ENCODE measurements at places on chromosomes 4 and X.
A peak's percentile ranks its signal among the peaks of the same experiment; 100 is the strongest.

DNA sequence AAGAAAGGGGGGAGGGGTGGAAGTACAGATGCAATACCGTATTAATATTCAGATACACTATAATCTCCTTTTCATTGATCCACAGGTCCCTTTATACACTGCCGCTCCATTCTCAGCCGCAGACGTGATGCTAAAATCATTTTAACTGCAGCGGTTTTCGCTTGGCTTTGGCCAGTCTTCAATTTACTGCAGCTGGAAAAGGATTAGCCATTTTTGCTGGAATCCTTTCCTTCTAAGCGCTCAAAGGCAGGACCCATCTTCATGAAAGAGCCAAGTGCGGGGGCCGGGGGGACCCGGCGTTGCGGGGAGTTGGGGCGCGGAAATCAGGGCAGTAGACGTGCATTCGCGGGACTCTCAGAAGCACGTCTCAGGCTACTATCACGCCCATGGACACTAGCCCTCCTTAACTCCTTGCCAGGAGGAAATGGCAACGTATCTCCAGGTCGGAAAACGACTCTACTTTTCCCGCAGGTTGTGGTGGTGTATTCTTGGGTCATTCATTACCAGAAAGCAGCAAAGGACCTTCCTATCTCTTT, 1.7 kb upstream of the PCDH10 start:
- peak; percentile 16 for DNase-seq

DNA sequence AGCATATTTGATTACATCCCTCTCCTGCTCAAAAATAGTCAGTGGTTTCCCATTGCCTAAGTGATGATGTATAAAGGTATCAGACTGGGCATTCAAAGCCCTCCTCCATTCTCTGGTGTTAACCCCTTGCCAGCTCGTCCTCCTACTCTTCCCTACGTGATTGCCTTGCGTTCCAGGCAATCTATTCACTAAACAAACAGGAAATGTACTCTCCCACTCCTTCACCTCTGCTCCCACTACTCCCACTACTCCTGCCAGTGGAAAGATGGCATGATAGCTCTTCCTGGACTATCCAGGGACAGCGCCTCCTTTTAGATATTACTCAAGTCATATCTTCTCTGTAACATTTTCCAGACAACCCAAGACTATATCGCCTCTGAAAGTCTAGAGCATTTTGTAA, 5.8 kb downstream of the DGAT2L6 start:
- DNase-seq = no peak

GRCh38 chr4:136862653-136863052, 669.6 kb downstream of the PCDH18 start:
- no peak for DNase-seq

DNA sequence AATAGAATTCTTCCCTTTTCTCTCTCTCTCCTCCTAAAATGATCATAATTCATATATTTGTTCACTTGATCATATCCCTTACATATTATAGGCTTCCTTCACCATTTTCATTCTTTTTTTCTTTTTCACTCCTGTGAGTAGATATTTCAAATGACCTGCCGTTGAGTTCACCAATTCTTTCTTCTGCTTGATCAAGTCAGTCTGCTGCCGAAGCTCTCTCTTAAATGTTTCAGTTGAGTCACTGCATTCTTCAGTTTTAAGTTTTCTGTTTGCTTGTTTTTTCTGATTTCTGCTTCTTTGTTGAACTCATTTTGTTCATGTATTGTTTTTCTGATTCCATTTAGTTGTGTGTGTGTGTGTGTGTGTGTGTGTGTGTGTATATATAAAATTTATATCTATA, 354.3 kb downstream of the GPAT3 start:
- DNase-seq = peak; percentile 43

DNA sequence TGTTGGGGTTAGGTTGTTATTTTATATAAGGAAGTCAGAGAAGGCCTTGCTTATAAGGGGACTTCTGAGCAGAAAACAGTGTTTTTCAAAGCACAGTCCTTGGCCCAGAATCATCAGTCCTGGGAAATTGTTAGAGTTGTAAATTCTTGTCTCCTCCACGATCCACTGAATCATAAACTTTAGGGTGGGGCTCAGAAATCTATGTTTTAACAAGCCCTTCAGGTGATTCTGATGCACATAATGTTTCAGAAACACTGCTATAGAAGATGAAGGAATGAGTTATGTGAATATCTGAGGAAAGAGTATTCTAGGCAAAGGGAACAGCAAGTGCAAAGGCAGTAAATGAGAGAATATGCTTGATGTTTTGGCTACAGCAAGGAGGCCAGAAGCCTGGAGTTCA, 121.8 kb downstream of the COL4A6 start:
- DNase-seq = no peak

DNA sequence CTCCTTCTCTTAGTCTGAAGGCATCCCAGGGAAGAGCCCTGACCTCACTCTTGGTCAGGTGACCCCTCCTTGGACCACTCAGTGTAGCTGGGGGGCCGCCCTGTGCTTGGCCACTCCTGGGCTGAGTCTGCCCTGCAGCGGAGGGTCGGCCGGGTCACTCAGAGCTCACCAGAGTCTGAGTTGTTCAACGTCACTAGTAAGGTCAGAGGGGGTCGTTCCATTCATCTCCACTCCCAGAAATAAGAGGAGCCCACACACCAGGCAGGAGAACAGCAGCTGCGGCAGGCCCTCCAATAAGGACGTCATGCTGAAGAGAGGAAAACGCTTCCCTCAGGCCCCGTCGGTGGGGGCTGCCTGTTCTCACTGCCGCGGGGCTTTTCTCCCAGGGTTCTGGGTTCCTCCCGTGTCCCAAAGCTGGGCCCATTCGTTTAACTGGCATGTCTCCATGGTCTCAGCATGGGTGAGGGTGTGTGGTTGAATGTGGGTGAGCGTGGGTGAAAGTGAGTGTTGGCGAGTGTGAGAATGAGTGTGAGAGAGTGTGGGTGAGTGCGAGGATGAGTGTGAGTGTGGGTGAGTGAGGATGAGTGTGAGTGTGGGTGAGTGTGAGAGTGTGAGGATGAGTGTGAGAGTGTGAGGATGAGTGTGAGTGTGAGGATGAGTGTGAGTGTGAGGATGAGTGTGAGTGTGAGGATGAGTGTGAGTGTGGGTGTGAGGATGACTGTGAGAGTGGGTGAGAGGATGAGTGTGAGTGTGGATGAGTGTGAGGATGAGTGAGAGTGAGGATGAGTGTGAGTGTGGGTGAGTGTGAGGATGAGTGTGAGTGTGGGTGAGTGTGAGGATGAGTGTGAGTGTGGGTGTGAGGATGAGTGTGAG, 47.7 kb downstream of the ING2 start:
- DNase-seq = no peak

GRCh38 chr4:142369141-142369540, 477.0 kb downstream of the INPP4B start:
- peak; percentile 26 for DNase-seq

DNA sequence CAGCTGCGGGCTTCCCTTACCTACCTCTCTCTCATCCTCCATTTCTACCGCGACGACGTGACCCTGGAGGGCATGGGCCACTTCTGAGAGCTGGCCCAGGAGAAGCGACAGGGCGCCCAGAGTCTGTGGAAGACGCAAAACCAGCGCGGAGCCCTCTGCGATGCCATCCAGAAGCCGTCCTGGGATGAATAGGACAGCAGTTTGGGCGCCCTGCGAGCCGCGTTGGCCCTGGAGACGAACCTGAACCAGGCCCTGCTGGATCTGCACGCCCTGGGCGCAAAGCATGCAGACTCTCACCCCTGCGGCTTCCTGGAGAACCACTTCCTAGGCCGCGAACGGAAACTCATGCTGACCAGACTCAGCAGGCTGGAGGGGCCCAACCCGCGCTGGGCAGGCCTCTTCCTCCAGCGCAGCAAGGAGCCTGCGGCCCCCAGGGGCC, 52.7 kb upstream of the TMPRSS11F start:
- DNase-seq = no peak

GRCh38 chr4:109432696-109433095, 919 bp upstream of the SEC24B start:
- peak; percentile 26 for DNase-seq

DNA sequence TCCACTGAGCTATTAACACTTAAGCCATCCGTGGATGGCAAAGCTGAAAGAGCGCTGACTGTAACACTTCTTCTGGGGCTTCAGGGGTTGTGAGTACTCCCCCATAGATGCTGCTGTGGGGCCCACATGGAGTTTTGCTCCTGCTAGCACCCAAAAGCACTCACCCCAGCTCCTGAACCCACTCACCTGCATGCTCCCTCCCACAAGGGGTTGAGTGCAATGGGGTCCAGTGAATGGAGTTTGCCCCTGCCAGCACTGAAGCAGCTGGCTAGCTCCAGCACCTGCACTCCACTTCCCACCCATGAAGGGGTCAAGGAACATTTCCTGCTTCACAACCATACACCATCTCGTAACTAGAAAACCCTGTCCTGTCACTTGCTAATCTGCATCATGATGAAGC, 78.9 kb downstream of the IL21 start:
- no peak for DNase-seq

- no peak for DNase-seq
These were observed 65.7 kb upstream of the CITED1 start for GRCh38 chrX:72371405-72371804.

GRCh38 chr4:81142744-81143143, 72.3 kb downstream of the PRKG2 start:
- no peak for DNase-seq

GRCh38 chrX:129593137-129593536, 53.1 kb downstream of the OCRL start:
- DNase-seq = peak; percentile 71

- DNase-seq = no peak
These were observed 62.1 kb downstream of the FUNDC1 start for GRCh38 chrX:44480591-44480990.
